ENCODE measurements at places on chromosomes 4 and X.

DNA sequence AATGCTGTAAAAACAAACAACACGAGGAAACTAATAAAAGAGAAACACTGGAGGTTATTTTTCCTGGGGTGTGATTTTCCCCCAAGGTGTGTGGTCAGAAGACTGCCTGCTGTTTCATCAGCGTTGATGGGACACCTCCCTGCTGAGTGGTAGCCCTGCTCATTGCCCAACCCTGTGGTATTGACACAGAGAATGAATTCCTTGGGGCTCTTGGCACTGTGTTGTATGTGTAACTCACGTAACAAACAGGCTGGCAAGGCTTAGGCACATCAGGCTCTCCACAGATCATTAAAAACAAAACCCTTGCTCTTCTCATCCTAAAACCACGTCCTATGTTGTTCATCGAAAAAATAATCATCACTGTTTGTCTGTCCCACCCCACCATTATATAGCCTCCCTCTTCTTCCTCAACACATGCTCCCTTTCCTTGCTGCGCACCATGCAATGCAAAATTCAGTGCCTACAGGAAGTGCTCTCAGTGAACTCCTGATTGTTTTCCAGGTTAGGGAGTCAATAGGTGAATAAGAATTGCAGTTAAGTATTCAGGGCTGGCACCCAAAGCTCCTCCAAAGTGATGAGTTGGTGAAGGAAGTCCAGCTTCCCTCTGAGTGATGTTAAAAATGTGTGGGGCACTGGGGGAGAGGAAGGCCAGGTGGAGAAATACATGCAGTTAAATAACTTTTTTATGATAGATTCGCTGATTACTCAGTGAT lies 11.4 kb upstream of the PUDP start:
- no peak for DNase-seq

DNA sequence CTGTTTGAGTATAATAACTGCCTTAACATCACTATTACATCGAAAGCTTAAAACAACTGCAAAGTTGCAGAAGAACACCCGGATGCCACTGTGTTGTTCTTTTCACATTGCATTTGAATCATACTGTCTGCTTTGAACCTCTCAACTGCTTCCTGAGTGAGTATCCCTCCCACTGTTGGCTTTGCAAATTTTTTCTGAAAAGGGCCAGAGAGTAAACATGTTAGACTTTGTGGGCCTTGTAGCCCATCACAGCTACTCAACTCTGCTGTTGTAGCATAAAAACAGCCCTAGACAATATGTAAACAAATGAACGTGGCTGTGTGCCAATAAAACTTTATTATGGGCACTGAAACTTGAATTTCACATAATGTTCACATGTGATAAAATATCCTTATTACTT lies 76.1 kb downstream of the NSG1 start:
- DNase-seq, result no peak

- no peak for DNase-seq
Observed at GRCh38 chr4:156764145-156764544, 207.5 kb downstream of the PDGFC start.

DNA sequence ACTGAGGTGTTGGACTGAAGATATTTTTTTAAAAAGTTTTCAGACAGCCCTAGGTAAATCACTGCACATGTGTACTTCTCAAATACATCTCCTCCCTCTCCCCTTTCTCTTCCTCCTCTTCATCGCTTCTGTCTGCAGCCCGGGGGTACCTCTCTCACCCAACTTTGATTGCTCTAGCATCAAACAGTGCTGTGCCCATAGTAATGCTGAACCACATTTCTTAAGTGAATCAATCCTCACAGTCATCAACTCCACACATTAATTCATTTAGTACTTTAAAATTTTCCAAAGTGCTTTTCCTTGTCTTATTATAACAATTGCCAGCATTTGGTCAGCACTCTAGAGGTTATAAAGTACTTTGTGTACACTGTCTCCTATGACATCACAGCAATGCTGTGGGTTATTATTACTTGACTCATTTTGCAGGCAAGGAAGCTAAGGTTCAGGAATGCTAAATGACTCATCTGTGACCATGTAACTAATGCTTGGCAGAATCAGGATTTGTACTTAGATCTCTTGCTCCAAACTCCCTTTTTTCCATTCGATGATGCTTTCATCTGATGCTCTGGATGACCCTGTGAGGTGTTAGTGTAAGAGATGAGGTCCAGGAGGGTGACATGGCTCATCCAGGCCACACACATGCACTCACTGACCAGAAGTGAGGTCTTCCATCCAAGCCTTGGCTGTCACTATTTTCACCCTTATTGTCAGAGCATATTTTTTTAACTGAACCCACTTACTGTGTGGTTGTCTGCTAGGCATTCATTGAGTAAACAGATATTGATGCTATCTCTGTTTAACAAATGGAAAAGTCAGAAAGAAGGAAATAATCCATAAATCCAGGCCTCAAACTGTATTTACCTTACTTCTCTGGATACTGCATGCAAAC lies 58.8 kb downstream of the RHOH start:
- DNase-seq, result peak; percentile 54

DNA sequence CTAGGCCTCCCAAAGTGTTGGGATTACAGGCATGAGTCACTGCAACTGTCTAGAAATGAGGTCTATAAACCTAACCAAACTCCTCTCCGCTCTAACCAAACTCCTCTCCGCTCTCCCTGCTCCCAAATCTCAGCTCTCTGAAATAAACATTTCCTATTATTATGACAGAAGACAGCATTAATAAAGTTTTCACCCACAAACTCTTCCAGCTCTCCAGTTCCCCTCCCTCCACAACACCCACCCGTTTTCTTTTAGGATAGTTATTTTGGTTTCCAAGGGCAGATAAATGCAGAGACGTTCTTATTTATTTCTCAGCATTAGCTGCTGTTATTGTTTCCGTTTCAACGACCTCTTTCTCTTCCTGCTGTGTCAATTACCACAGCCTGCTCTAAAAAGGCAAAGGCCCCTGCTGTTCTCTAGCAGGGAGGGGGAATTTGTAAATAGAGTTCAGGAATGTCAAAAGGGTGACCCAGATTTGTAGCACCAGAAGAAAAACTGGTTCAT lies 13.3 kb upstream of the SCD5 start:
- DNase-seq, result no peak
